GF-D8 (cell line): ENCODE measurements at places on chromosomes 2 and 18.
A peak's percentile ranks its signal among the peaks of the same experiment; 100 is the strongest.

GRCh38 chr2:28408764-28409599 is 16.3 kb downstream of the FOSL2 start:
- DNase-seq = no peak

GRCh38 chr2:36399050-36399449 is 43.5 kb downstream of the CRIM1 start:
- no peak for DNase-seq

DNA sequence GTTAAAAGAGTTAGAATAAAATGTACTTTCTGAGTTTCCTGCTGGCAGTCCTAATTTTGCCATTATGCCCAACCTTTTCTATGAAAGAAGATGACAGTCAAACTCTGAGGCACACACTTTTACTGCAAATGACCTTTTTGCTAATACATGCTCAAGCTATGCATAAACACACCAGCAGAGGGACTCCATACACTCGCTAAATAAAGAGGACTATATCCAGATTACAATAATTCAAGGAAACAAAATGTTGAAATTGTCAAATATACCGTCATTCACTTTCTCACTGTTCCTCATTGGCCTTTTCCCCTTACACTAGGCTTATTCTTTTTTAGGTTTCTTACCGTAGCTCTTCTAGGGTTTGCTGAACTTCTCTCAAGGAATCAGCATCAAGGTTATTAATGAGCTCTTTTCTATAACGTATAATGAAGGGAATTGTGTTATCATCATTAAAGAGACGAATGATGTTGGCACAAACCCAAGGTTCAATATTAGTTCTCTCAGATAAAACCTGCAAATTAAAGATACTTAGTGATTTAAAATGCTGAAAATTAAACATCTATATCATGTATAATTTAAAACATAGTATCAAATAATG is 25.7 kb downstream of the SRBD1 start:
- peak; percentile 69 for DNase-seq

DNA sequence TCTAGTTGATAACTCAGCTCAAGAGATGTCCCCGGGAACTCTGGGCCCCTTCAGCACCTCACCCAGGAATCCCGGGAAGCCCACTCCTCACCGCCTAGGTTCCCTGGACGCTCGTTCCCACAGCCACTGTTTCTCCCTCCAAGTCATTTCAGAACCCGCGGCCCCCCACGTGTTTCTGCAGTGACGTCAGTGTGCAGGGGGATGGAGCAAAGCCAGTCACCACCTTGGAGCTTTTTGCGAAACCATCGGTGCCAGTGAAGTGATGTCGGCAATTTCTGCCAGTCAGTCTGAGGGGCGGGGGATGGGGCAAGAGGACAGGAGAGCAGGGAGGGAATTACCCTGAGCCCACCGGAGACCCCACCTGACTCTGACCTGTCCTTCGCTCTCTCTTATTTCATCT is 119.2 kb downstream of the SNTG2 start:
- no peak for DNase-seq

- no peak for DNase-seq
These were observed 362.2 kb upstream of the SLC14A2 start for GRCh38 chr18:45253056-45253565.

GRCh38 chr2:58432491-58433170 is 191.5 kb upstream of the FANCL start:
- DNase-seq = no peak

DNA sequence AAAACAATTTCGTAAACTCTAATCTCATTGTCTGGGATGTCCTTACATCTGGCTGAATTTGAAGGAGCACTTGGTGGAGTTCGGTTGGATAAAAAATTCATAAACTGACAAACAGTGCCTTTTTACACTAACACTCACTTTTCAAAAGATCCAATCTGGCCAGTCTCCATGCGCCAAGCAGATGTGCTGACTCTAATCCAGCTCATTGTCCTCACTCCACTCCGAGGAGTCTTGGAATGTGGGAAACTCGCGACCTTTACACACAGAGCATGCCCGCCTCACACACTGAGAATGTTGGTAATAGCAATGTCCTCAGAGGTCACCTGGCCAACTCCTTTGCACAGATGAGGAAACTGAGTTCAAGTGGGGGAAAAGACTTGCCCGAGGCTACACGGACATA is 66.8 kb downstream of the XDH start:
- no peak for DNase-seq

- no peak for DNase-seq
These were observed 12.6 kb downstream of the GPR35 start for GRCh38 chr2:240637901-240638345.

GRCh38 chr2:2516386-2516785 is 185.3 kb upstream of the MYT1L start:
- no peak for DNase-seq

DNA sequence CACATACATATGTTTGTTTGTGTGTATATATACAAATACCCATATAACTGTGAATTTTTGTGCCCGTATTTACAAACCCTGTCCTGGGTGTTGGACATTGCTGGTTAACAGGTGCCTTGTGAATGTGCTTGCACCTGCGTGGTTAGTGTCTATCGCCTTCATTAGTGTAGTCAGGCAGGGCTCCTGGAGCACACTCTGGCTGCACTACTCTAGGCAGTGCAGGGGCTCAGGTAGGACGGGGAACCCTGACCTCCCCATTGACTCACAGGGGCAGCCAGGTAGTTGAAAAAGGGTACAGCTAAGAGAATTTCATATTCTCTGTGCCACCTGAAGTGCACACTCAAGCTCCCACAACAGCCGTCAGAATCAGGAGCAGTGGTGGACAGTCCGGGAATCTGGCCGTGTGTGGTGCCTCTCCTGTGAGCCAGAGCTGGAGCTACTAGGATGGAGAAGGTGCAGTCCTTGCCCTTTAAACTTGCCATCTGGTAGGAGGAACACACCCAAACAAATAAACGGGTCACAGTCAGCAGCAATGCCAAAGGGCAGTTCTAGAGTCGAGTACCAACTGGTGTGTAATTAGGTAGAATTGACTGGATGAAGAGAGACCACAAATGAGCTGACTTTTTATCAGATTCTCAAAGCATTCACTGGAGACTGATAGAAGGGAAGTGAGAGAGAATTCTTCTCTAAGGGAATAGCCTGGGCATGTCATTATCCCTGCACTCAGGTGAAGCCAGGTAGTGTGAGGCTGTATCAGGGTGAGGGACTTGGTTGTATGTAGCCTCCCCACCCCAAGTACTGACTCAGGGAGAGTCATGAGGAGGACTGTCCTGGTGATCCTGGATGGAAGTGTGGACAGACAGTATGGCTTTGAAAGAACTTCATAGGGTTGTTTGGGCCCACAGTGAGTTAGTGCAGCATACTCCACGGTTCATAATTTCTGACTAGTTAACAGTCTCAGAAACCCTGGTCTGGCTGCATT is 44.1 kb downstream of the FARP2 start:
- no peak for DNase-seq

- no peak for DNase-seq
These were observed 86.0 kb downstream of the TTC32 start for GRCh38 chr2:19815746-19816145.
